Stimulated activated CD4-positive, alpha-beta T cell treated with anti-CD3 and anti-CD28 coated beads, Interleukin-2, amount 100 ng/mL, for 24 hours (primary cell): ENCODE measurements at places on chromosomes 1 and 21.

- DNase-seq = no peak
Observed at GRCh38 chr1:70807088-70807664, 240.4 kb downstream of the PTGER3 start.

DNA sequence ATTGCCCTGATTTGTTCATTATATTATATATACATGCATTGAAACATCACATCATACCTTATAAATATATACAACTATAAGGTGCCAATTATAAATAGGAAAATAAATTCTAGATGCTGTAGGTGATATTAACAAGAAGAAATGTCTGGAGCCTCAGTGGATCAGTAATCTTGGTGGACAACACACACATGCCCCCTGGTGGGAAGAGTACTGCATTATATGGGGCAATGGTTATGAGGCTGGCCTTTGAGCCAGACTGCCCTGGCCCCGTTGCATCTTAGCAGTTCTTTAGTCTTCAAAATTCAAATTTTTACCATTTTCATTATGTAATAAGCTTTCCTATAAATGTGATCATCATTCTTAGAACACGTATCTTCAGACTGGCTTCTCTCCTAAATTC lies 335.0 kb upstream of the GREM2 start:
- DNase-seq = no peak

DNA sequence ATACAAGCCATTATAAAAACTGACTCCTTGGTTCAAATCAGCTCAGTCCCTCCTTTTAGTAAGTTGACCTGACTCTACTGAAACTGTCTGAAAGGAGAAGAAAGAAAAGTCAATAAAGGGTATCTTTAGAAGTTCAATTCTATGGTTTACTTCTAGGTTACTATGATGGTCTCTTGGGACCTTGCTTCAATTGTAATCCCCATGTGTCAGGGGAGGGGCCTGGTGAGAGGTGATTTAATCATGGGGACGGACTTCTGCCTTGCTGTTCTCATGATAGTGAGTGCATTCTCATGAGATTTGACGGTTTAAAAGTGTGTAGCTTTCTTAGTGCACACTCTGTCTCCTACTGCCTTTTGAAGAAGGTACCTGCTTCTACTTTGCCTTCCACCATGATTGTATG lies 31.7 kb upstream of the FNBP1L start:
- no peak for DNase-seq

- no peak for DNase-seq
Observed at GRCh38 chr1:32980080-32980479, 15.5 kb upstream of the RNF19B start.

DNA sequence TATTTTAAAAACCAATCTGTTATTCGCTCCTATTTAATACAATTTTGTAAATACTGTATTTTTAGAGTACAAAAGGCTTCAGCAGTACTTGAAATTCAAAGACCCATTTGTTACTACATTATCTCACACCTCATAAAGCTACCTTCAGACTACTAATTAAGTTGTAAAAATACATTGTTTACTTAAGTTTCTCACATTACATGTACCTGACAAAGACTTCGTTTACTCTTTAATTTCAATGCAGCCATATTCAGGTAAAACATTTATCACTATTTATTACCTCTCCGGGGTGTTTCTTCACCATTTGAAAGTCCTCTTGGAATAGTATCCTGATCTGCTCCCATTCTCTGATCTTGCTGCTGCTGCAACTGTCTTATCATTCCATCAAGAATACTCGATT lies 55.2 kb downstream of the BRWD1 start:
- no peak for DNase-seq

DNA sequence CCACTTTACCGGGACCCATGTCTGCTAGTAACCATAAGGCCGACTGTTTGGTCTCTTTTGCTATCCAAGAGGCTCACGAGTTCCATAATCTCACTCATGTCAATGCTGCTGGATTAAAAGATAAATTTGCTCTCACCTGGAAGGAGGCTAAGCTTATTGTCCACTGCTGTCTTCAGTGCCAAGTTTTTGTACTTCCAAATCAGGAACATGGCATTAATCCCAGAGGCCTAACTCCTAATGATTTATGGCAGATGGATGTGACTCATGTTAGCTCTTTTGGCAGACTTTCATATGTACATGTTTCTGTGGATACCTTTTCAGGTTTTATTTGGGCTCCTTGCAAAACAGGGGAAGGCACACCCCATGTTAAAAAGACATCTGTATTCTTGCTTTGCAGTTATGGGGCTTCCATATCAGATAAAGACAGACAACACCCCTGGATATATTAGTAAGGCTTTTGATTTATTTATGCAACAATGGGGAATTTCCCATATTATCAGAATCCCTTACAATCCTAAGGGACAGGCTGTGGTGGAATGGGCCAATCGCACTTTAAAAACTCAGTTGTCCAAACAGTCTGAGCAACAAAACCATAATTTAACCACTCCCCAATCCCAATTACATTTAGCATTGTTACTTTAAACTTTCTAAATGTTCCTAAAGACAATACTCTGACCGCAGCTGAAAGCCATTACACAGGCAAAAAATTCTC lies 162.7 kb downstream of the IER5 start:
- no peak for DNase-seq

DNA sequence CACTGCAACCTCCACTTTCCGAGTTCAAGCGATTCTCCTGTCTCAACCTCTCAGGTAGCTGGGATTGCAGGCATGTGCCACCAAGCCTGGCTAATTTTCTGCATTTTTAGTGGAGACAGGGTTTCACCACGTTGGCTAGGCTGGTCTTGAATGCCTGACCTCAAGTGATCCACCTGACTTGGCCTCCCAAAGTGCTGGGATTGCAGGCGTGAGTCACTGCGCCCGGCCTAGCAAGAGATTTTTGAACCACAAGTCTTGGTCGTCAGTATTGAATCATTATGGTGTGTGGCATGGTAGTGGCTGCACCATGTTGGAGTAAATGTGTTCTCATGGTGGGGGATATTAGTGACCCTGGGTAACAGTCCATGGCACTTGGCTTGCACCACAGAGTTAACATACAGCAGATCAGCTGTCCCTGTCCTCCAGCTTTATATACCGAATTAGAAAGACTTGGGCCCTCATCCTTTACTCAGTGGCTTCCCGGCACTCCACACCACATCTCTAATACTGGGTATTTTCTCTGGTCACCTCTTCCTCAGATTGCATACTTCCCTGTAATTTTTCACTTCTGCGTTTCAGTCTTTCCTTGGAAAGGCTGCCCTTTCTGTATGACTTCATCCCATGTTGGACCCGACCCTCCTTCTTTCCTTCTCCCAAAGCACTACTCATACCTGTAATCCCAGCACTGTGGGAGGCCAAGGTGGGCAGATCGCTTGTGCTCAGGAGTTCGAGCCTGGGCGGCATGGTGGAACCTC lies 25.1 kb downstream of the AK4 start:
- no peak for DNase-seq

DNA sequence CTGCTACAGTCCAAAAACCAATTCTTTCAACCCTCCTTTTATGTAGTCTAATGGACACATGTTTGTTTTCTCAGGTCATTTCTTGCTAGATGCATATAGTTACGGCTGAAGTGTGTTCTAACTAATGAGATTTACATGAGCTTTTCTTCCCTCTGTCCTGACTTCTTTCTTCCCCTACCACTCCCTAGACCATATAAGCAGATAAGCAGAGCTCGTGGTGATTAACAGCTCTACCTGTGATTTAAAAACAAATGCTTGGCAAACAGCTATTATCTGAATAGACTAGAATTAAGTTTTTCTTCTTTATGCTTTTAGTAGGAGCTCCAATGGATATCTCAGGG lies 18.6 kb downstream of the KHDRBS1 start:
- no peak for DNase-seq
